Activated CD4-positive, alpha-beta T cell treated with anti-CD3 and anti-CD28 coated beads for 36 hours (primary cell): ENCODE measurements at places on chromosomes 13 and 19. TPM values are rescaled to one million over a fixed set of nuclear protein-coding genes. Genes with fewer than 3 reads are reported as not detected.

The ZNF556 gene
- total RNA-seq = not detected

The FCGBP gene
- 4.9 TPM for total RNA-seq

The RABAC1 gene
- 49.7 TPM for total RNA-seq

The MADCAM1 gene
- not detected for total RNA-seq

The POGLUT2 gene
- total RNA-seq = 3.3 TPM

The PRR22 gene
- 5.4 TPM for total RNA-seq

The KLHL1 gene
- not detected for total RNA-seq

The IFNL1 gene
- 0.50 TPM for total RNA-seq

The DAND5 gene
- 0.25 TPM for total RNA-seq
